ENCODE measurements at places on chromosomes 5 and 9. TPM values are rescaled to one million over a fixed set of nuclear protein-coding genes. Genes with fewer than 3 reads are reported as not detected.

- DNase-seq: no peak
Observed at GRCh38 chr9:87650611-87651295, 75.2 kb upstream of the CTSL start.

GRCh38 chr9:2274762-2275161 lies 259.6 kb downstream of the SMARCA2 start:
- DNase-seq: no peak

GRCh38 chr5:5164163-5164562 lies 24.0 kb downstream of the ADAMTS16 start:
- no peak for DNase-seq

GRCh38 chr5:18797222-18797621 lies 1163.0 kb downstream of the TAF11L14 start:
- DNase-seq: no peak

Gene FAM153A
- total RNA-seq: not detected

DNA sequence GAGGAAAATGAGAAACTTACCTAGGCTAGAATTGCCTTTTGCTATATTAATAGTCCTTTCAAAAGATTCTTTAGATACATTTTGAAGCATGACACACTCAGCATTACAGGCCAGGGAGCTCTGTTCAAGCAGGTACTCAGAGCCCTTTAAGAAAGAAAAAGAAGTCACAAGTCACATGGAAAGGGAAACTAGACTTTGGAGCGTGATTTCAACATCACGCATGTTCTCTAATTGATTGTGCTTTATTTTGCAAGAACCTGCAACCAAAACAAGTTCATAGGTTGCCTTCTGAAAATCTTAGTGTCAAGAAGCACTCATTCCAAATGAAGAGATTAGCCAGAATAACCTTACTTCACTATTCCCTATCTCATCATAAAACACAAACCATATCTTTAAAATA lies 103.8 kb downstream of the MPDZ start:
- no peak for DNase-seq

Gene PCDHGA8
- not detected for total RNA-seq

- no peak for DNase-seq
Observed at GRCh38 chr5:138542180-138542955, 668 bp downstream of the ETF1 start.

GRCh38 chr9:115439641-115440040 lies 321.7 kb upstream of the TNC start:
- no peak for DNase-seq

DNA sequence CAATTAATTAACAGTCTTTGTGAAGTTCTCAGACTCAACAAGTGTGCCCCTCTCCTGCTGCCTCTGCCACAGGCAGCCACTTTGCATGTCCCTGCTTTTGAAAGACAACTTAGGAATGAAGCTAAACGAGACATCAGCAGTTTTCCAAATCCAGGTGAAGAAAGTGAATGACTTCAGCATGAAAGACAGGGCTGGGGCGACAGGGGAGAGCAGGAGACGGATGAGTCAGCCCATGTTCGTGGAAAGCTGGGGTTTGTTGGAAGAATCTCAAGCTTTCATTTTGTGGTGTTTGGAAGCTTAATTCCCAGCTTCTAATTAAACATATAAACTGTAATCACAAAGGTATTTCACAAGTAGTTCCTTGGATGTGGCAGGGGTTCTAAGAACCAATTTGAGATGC lies 207.8 kb upstream of the MAP3K1 start:
- DNase-seq: peak; percentile 43

Measured in PC-9 (cell line).